ENCODE measurements at places on chromosomes 6 and 20. TPM values are rescaled to one million over a fixed set of nuclear protein-coding genes. Genes with fewer than 3 reads are reported as not detected.

Gene OPRL1
- 0.51 TPM for total RNA-seq

- no peak overlapping the region for H3K4me3 ChIP-seq
- no peaks in the 10 kb centered on the region for H3K36me3 ChIP-seq
- H3K27ac ChIP-seq: no peak overlapping the region
- H3K4me1 ChIP-seq: no peaks in the 10 kb centered on the region
- DNase-seq: no peak
- no peaks in the 10 kb centered on the region for H3K27me3 ChIP-seq
Observed at GRCh38 chr6:159193923-159194322, 24.7 kb downstream of the FNDC1 start.

Gene DUSP22
- total RNA-seq: 78.5 TPM

GRCh38 chr20:15494851-15495250, 1078.4 kb downstream of the KIF16B start:
- DNase-seq: no peak
- H3K36me3 ChIP-seq: no peaks in the 10 kb centered on the region
- H3K4me1 ChIP-seq: no peaks in the 10 kb centered on the region
- no peak overlapping the region for H3K4me3 ChIP-seq

Gene OR2W1
- total RNA-seq: not detected

GRCh38 chr6:112062966-112063365, 9.1 kb downstream of the CCN6 start:
- no peaks in the 10 kb centered on the region for H3K4me1 ChIP-seq
- H3K4me3 ChIP-seq: no peak overlapping the region
- H3K27me3 ChIP-seq: no peaks in the 10 kb centered on the region
- no peaks in the 10 kb centered on the region for H3K36me3 ChIP-seq

DNA sequence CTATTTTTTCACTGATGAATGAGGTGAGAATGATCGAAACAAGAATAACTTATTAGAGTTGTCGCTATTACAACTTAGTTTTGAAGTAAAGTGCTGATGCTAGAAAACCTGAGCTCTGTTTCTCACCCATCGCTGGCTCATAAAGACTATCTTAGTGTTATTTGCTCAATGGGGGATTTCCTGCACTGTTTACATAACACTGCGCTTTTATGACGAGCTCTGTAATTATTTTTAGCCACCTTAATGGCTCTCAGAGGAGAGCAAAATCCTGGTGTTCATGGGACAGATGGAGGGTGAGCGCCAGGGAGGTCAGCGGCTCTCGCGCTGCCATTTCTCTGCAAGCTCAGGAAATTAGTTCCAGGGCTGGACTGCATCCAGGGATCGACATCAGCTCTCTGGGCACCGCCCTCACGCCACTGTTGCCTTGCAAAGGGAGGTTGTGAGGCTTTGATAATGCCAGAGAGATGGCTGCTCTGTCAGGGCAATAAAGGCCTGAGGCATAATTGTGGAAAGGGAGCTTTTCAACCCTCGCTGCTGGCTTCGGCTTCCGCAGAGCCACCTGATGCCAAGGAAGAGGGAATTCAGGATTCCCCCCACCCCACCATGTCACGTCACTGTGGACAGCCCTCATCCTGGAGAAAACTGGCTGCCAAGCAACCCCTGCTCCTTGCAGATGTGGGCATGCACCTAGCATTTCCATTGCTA, 72.0 kb downstream of the DACT2 start:
- no peak overlapping the region for H3K4me3 ChIP-seq
- no peak for DNase-seq
- no peak overlapping the region for H3K27ac ChIP-seq
- no peaks in the 10 kb centered on the region for H3K36me3 ChIP-seq
- no peaks in the 10 kb centered on the region for H3K4me1 ChIP-seq

- no peaks in the 10 kb centered on the region for H3K4me1 ChIP-seq
- H3K36me3 ChIP-seq: no peaks in the 10 kb centered on the region
- DNase-seq: no peak
- H3K27me3 ChIP-seq: no peaks in the 10 kb centered on the region
Observed at GRCh38 chr6:50443144-50443543, 270.2 kb upstream of the TFAP2D start.

DNA sequence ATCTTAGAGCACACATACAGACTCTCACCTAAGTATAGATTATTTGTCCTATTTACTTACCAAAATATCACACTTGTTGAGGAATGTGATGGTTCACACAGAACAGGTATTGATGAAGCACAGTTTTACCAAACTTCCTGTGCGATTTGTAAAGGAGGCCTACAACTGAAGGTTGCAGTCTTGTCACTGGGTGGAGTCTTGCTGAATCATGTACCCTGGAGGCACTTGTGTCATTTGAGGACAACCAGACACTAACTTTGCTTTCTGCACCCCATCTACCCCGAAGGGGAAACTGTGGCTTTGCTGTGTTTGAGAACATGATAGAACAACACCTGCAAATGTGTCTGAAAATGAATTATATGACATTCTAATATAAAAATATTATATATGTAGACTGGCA, 32.4 kb upstream of the HINT3 start:
- no peak overlapping the region for H3K27ac ChIP-seq
- H3K4me3 ChIP-seq: no peak overlapping the region

DNA sequence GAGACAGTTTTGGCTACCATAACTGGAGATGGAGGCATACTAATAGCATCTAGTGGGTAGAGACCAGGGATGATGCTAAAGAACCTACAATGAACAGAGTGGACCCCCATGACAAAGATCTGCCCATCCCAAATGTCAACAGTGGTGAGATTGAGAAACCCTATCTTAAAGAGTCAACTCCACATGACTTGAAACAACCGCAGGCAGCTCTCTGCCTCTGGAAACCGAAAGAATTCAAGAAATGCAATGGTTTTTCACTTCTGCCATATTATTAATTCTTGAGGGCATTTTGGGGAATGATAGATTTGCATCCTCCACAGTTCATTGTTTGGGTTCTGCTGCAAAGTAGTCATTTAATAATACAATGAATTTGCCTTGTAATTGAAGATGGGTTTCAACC, 463.4 kb downstream of the MAFB start:
- no peaks in the 10 kb centered on the region for H3K4me1 ChIP-seq
- H3K27ac ChIP-seq: no peak overlapping the region
- H3K27me3 ChIP-seq: no peaks in the 10 kb centered on the region
- no peak overlapping the region for H3K4me3 ChIP-seq
- DNase-seq: no peak

DNA sequence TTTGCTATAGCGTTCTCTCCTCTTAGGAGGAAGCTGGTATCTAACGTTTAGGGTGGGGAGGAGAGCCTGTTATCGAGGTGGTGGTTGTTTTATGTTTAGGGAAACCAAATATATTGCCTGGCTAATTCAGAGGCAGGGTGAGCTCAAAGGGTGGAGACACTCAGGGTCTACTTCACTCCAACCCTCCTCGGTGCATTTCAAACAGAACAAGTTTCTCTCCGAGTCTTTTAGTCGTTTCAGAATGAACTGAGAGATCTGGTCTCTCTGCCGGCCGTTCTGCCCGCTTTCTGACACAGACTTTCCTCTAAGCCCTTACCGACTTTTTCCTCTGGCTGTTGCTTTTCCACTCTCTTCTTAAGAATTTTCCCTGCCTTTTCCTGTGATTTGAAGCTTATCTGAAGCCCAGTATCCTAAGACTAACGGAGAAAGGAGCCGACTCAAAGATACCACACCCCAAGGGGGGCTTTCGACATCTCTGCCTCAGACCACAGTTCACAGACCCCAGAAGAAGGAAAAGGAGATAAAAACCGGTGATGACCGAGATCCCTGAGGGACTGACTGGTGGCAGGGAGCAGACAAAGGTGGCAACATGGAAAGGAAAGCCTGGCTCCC, 865 bp downstream of the STK38 start:
- peak overlapping the region; percentile 97 for H3K27ac ChIP-seq
- no peaks in the 10 kb centered on the region for H3K4me1 ChIP-seq

DNA sequence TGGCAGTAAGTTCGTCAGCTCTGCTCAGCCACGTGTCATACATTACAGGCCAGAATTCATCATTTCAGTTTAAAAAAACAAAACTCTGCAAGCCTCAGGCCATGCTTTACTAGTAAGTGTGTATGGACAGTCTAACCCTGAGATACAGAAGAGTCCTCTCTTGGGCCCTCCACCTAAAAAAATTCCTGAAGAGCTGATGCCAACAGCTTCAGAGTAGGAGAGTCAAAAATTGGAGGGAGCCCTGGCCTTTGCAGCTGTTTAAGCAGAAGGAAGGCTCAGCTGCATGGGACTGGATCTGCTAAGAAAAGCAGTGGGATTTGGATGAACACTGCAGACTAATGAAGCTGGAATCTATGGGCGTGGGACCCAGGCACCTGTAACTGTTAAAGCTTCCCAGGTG, 47.2 kb upstream of the FAM8A1 start:
- H3K27me3 ChIP-seq: no peaks in the 10 kb centered on the region
- H3K27ac ChIP-seq: no peak overlapping the region
- H3K4me1 ChIP-seq: no peaks in the 10 kb centered on the region
- no peak overlapping the region for H3K4me3 ChIP-seq
- no peak for DNase-seq
- H3K36me3 ChIP-seq: no peaks in the 10 kb centered on the region

- no peaks in the 10 kb centered on the region for H3K4me1 ChIP-seq
- H3K27ac ChIP-seq: no peak overlapping the region
- DNase-seq: no peak
Observed at GRCh38 chr20:47818016-47818415, 32.7 kb upstream of the SULF2 start.

DNA sequence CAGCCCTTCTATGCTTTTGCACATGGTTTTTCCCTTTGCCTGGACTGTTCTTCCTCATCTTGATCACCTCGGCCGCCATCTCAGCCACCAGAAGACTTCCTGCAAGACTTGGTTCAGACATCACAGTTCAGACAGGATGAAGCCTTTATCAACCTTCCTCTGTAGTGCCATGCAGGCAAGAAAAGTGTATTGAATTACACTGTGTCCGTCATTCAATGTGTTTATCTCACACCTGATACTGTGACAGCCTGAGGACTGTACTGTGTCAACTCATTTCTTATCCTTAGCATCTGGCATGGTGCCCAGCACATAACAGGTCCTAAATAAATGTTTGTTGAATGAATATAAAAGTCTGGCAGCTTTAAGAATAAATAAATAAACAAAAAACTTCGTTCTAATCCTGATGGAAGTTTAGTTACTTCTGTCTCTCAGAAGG, 133.3 kb upstream of the MAN1A1 start:
- H3K4me3 ChIP-seq: no peak overlapping the region
- H3K27ac ChIP-seq: no peak overlapping the region
- no peaks in the 10 kb centered on the region for H3K36me3 ChIP-seq
- no peak for DNase-seq
- no peaks in the 10 kb centered on the region for H3K4me1 ChIP-seq

- H3K36me3 ChIP-seq: no peaks in the 10 kb centered on the region
- H3K27me3 ChIP-seq: no peaks in the 10 kb centered on the region
- H3K4me3 ChIP-seq: no peak overlapping the region
- no peak overlapping the region for H3K27ac ChIP-seq
- no peaks in the 10 kb centered on the region for H3K4me1 ChIP-seq
Observed at GRCh38 chr6:169617562-169617961, 84.3 kb downstream of the WDR27 start.

DNA sequence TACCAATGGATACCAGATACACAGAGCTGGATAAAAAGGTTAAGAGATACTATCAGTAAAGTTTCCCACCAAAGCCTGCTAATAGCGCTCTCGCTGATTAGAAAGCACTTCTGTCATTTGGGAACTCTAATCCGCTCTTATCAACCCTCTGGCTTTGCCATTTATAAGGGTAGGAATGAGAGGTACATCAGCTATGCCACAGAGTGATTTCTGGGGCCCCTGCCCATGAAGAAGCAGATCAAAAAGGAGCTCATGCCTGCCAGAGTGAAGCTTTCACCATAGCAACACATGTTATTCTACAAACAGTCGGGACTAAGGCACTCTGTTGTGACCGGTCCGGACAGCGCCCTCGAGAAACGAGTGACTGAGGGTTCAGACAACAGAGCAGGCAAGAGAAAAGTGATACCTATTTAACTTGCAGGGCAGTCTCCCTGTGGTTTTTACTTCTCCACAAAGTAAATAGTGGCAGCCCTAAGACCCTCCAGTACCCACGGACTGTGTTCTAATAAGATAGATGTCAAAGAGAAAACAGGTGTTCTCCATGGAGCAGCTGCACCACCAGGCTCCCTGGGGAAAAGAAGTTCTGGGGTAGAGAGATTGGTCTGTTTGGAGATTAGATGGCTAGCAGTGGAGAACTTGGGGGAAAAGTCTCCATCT, 5.6 kb downstream of the TRAM2 start:
- peaks cover 16% of the 10 kb centered on the region for H3K4me1 ChIP-seq
- H3K27me3 ChIP-seq: no peaks in the 10 kb centered on the region
- H3K27ac ChIP-seq: peak overlapping the region; percentile 51
- H3K4me3 ChIP-seq: no peak overlapping the region

- no peaks in the 10 kb centered on the region for H3K36me3 ChIP-seq
- no peaks in the 10 kb centered on the region for H3K27me3 ChIP-seq
- no peak overlapping the region for H3K4me3 ChIP-seq
- no peak for DNase-seq
- no peaks in the 10 kb centered on the region for H3K4me1 ChIP-seq
Observed at GRCh38 chr6:14079971-14080370, 37.6 kb upstream of the CD83 start.

DNA sequence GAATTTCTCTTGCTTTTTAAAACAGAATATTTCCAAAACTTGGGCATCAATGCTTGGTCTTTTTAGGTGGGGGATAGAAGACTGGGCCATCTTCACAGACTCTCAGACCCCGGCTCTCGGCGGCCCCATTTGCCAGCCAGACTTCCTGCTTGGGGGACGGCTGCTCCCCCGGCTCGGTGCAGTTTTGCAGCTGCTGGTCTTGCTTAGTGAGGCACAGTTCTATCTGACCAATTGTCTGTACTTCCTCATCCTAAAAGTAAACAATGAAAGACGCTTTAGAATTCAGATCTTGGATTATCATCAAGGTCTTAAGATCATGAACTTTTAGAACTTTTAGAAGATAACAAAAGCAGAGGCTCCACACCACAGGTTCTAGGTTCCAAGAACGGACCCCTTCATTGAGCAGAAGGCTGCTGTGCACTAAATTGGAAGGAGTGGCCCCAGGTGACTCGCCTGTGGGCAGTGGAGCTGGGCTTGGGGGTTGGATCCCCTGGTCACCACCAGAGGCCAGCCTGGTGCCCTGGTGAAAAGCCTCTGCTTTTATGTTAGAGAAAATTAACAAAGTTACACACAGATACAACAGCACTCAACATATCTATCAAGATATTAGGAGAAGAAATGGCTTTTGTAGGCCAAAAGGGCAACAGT, 26.7 kb downstream of the RNASET2 start:
- no peaks in the 10 kb centered on the region for H3K36me3 ChIP-seq
- no peak overlapping the region for H3K4me3 ChIP-seq
- no peaks in the 10 kb centered on the region for H3K27me3 ChIP-seq
- no peak overlapping the region for H3K27ac ChIP-seq

Gene LHFPL5
- not detected for total RNA-seq

Gene MYH7B
- 3.0 TPM for total RNA-seq

DNA sequence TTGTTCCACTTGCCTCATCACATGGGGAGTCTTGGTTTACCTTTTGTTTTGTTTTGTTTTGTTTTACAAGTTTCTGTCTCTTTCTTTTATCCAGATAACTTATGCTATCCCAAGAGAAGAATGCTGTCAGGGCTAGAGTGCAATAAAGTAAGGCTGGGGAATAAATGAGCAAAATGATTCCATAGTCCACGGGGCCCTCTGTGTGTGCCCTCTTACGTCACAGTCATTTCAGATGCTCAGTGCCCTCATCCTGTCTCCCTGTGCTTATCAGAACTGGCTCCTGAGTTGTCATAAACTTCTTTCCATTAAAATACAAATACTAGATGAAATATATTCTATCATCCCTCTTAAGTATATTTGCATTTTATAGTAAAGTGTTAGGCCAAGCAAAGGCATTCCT, 30.8 kb upstream of the ENPP1 start:
- no peak for DNase-seq
- H3K4me1 ChIP-seq: peaks cover 2% of the 10 kb centered on the region
- no peaks in the 10 kb centered on the region for H3K36me3 ChIP-seq
- H3K27me3 ChIP-seq: no peaks in the 10 kb centered on the region
- H3K4me3 ChIP-seq: no peak overlapping the region
- no peak overlapping the region for H3K27ac ChIP-seq

- no peak overlapping the region for H3K27ac ChIP-seq
- H3K4me1 ChIP-seq: no peaks in the 10 kb centered on the region
- H3K27me3 ChIP-seq: no peaks in the 10 kb centered on the region
Observed at GRCh38 chr20:39654171-39654570, 692.0 kb downstream of the DHX35 start.

Data from uterus (tissue), 4 donors.